Mesothelial cell of epicardium (in vitro differentiated cells): ENCODE measurements at places on chromosomes 3 and 15. TPM values are rescaled to one million over a fixed set of nuclear protein-coding genes. Genes with fewer than 3 reads are reported as not detected.

Gene WNT7A
- 0.89 to 1.0 TPM (median 0.99 TPM) in 3 replicates for total RNA-seq

GRCh38 chr3:141055536-141056445, 4.6 kb downstream of the SPSB4 start:
- H3K27me3 ChIP-seq, result peaks cover 3% of the 10 kb centered on the region
- no peaks in the 10 kb centered on the region for H3K36me3 ChIP-seq
- no peak overlapping the region for H3K27ac ChIP-seq
- H3K4me1 ChIP-seq, result peaks cover 52% of the 10 kb centered on the region
- no peak overlapping the region for H3K4me3 ChIP-seq
- peak; percentile 36 for DNase-seq

DNA sequence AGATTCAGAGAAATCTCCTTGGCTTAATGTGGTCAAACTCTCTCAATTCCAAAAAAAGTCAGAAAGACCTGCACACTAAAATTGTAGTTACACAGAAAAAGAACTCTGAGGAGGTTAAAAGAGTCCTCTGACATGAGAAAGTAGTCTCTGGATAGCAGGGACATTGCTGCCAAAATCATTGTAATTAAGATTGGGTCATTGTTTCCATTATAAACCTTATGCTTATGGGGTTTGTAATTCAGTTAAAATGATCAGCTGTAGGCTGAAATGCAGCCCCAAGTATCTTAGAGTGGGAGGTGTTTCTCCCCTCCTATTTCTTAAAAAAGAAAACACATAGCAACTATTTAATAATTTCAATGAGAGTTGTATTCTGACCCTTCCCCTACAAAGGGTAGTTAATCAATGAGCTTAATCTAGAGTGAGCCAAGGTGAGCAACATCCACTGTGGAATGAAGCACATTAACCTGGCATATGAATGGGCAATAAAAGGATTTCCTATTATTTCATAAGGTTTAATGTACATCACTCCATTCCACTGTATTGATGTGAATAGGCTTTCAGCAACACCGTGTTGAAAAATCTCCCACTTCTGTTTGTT, 406.9 kb downstream of the TIGIT start:
- H3K27me3 ChIP-seq, result no peaks in the 10 kb centered on the region
- H3K4me3 ChIP-seq, result no peak overlapping the region
- H3K4me1 ChIP-seq, result peaks cover 2% of the 10 kb centered on the region
- no peaks in the 10 kb centered on the region for H3K36me3 ChIP-seq
- DNase-seq, result no peak

DNA sequence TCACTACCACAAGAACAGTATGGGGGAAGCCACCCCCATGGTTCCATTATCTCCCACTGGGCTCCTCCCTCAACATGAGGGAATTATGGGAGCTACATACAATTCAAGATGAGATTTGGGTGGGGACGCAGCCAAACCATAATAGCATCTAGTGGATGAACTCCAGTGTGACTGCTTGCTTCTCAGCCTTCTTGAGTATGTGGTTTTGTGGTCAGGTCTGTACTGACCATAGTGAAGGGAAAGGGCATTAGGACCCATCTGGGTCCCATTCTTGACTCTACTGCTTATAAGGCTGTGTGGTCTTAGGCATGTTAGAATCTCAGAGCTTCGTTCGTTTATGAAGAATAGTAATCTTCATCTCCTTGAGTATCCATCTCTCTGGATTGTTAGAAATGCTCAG, 81.4 kb downstream of the CGNL1 start:
- peaks cover 14% of the 10 kb centered on the region for H3K36me3 ChIP-seq
- no peaks in the 10 kb centered on the region for H3K27me3 ChIP-seq
- H3K4me1 ChIP-seq, result peaks cover 26% of the 10 kb centered on the region

- no peak overlapping the region for H3K4me3 ChIP-seq
- H3K27ac ChIP-seq, result no peak overlapping the region
- H3K27me3 ChIP-seq, result peaks cover 39% of the 10 kb centered on the region
- peaks cover 10% of the 10 kb centered on the region for H3K4me1 ChIP-seq
- H3K36me3 ChIP-seq, result no peaks in the 10 kb centered on the region
- no peak for DNase-seq
Observed at GRCh38 chr3:38653685-38654537, 4.4 kb upstream of the SCN5A start.
